ENCODE measurements at places on chromosomes 2 and 18.

DNA sequence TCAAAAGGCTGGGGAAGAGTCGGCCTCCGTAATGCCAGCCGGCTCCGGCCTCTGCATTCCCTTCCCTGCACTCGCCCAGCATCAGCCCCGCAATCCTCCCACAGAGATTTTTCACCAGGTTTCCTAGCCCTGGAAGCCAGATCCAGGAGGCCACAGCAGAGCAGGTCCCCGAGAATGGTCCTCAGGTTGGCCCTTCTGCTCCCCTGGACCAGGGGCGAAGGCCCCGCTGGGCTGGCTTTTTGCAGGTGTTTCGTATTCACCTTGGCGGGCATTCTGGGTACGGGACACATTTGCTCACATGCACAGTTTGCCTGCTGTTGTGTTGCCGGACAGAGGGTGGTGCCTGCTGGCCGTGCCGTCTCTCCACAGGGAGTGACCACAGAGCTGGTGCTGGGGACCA is 309.5 kb downstream of the NDUFA10 start:
- DNase-seq, result no peak

DNA sequence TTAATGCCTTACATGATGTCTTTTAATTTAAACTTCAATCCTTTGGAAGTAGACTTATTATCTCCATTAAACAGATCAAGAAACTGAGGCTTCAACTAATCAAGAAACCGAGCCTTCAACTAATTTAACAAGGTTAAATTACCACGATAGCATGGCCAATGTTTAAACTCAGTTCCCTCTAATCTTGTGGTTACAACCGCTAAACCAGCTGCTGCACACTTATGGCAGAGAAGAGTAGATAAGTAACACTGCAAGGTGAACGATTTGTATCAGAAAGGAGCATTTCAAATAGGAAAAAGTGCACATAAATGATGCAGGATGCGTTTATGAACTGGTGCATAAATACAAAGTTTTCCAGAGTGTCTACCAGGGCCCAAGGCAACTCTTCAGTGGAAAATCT is 144.6 kb upstream of the CAVIN2 start:
- DNase-seq, result no peak

GRCh38 chr2:134623046-134623445 is 95.8 kb downstream of the TMEM163 start:
- DNase-seq, result no peak

DNA sequence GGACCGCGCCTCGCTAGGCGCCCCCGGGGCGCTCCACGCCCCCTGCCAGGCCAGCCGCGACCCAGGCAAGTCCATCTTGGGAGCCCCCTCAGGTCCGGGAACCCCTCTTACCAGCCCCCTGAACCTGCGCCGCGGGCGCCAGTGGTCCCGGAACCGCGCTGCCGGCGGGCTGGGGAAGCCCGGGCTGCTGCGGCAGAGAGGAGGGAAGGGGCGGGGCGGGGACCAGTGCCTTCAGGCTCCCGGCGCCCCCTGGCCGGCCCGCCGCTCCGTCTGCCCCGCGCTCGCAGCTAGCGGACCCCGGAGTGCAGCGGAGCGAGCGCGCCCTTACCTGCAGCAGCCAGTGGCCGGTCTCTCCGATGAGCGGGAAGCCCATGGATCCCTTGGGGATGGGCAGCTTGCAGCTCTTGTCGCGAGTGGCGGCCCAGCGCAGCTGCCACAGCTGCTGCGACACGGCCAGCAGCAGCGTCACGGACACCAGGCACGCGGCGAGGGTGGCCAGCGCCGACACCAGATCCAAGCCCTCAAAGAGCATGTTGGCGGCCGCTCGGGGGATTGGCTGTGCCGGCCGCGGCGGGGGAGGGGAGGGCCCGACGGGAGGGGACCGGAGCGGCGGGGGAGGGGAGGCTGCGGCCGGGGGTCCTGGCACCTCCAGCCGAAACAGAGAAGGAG is at the start of gene CYP26B1:
TSS of gene CYP26B1 (minus strand) at position 560 of the 669 bp plus-strand sequence. CDS start at position 532, 28 bp downstream.
- no peak for DNase-seq

All from fibroblast of skin of right biceps (primary cell).